G401 (cell line): ENCODE measurements at places on chromosomes 5 and 9.

GRCh38 chr5:72468606-72469005 lies 38.6 kb downstream of the ZNF366 start:
- no peak for DNase-seq

DNA sequence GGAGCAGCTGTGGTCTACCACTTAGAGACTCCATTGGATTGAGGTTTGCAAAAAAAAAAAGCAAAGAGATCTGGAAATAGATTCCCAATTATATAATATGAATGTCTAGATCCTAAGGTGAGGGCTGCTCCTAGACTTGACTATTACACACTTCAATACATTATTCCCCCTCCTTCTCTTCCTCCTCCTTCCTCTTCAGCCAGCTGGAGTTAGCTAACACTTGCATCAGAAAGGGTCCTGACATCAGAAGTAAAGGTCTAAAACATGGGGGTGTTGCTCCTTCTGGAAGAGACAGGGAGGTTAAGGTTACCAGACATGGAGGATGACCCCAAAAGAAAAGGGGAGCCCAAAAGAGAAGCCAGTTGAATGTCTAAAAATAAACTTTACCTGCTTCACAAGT lies 12.9 kb upstream of the NR3C1 start:
- no peak for DNase-seq

- DNase-seq = no peak
These were observed 29.7 kb downstream of the F2R start for GRCh38 chr5:76745670-76746069.

- DNase-seq = peak; percentile 22
These were observed 492.2 kb downstream of the ENC1 start for GRCh38 chr5:74148321-74148720.

- no peak for DNase-seq
These were observed 245.6 kb upstream of the RAI14 start for GRCh38 chr5:34410411-34411139.

DNA sequence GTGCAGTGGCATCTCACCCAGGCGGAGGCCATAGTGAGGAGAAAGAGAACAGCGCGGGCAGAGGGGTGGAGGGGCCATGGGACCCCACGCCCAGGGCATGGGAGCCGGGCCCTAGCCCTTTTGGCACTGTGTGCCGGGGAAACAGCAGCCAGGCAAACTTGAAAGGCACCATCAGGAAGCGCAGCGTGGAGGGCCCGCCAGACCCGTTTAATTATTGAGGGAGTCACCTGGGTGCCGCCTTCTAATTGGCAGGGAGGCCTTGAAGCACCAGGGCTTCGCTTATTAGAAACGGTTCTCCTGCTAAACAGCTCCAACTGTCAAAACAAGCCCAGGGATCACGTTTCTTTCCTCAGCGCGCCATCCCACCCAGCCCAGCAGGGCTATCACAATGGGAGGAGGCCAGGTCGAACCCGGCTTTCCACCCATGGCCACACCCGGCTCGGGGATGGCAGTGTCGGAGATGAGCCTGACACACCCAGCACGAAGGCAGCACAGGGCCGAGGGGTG lies 104.6 kb upstream of the SARDH start:
- DNase-seq = no peak

DNA sequence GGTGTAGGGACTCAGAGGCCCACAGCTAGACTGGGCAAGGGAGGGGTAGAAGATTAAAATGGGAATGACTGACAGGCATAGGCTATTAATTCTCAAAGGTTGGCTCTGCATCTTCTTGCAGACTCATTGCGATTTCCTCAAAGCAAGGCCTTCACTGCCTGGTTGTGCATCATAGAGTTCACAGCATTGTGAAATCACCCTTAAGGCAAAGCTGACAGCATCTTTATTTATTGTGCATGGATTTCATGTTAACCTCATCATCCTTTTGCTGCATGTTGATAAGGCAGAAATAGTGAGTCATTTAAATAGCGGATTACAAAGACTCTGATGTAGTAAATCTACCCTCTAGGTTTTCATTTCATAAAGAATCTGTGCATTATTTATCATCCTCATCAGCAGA lies 13.6 kb upstream of the PALM2AKAP2 start:
- no peak for DNase-seq

DNA sequence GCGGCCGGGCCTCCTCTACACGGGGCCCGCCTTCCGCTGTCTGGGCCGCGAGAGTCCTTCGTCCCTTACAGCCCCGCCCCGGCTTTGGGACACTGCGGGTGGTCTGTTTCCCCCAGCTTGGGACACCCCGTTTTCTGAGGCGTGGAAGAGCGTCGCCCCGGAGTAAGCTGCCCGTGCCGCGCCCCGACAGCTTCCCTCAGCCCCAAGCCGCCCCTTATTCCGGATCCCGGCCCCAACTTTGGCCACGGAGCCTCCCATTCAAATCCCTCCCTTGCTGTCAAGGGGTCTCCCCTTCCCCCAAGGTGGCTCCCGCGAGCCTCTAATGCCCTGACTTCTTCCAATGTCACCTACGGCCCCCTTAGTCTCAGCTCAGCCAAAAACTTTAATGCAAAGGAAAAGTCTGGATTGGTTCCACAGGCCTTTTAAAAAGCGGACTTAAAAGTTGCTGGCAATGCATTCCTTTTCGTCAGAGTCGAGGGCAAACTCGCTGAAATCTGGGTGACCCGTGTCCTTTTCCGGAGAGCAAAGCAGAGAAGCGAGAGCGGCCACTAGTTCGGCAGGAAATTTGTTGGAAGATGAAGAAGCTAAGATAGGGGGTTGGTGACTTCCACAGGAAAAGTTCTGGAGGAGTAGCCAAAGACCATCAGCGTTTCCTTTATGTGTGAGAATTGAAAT lies 19.8 kb downstream of the EXOSC2 start:
- peak; percentile 40 for DNase-seq

- DNase-seq = no peak
These were observed 66.1 kb upstream of the SMC5 start for GRCh38 chr9:70192707-70193106.

DNA sequence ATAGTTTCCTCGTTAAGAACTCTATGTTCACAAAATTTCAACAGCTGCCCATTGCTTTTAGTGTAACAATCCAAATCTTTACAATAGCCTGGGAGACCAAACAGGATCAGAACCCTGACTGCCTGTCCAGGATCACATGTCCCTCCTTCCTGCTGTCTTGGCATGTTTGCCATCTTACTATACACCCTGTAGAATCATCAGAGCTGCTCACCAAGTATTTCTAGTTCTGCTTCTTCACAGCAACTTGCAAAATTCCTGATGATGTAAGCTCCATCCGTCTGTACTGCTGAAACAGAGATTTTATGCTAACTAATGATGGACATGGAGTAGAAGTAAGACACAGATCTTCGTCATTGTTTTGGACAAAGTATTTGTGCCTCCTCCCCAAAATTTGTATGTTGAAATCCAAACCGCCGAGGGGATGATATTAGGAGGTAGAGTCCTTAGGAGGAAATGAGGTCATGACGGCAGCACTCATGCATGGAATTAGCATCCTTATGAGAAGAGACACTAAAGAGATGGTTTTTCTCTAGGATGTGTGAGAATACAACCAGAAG lies 464.9 kb upstream of the BRINP1 start:
- DNase-seq = no peak

DNA sequence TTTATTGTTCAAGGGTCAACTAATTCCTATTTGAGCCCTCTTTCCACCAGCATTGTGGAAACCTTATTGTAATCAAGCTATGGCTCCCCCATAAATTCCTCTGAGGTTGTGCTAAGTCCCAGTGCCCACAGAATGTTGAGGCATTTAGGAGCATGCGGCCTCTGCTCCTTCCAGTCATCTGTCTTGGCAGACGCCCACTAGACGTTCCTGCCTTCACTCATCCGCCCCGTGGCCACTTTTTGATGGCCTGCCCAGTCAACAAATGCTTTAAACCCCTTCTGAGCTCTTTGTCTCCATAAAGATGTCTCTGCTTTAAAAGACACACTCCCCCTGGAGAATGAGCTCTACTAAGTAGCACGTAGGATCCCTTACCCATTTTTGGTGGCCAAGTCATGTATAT lies 104.7 kb downstream of the GAS1 start:
- no peak for DNase-seq

DNA sequence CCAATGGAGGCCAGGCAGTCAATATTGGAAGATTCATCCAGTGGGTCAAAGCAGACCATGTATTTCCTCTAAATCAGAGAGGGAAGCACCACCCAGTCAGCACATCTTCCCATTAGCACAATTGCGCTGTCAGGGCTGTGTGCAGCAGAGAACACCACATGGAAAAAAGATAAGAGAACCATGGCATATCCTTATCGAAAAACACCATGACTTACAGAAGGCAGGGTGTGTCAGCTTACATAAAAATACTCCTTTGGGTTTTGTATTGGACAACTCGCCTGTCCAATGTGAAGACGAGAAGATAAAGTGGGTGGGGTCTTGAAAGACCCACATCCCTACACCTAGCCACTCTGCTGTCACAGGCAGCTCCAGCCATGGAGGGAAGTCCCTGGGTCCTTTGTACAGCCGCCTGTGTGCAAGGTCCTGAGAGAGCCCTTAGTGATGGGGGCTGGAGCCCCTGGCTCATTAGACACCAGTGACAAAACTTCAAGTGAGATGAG lies 71.9 kb upstream of the SPATA31E1 start:
- DNase-seq = no peak

DNA sequence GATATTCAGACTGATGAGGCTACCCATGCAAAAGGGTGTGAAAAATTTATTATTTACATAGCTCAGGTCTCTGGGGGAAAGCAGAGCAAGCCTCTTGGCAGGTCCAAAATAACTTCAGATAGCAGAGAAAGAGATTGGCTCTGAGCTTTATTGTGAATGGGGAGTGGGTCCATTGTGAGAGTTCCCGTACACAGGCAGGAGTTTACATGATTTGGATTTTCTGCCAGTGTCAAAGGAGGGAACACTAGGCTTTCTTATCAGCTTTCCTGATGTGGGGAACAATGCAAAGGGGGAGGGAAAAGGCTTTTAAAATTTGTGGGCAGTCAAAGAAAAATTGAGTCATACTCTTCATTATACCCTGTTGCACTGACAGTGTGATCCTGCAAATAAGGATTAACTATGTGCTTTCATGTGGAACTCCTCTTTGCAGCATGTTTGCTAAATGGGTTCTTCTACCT lies 615.0 kb upstream of the RIOK2 start:
- DNase-seq = no peak

DNA sequence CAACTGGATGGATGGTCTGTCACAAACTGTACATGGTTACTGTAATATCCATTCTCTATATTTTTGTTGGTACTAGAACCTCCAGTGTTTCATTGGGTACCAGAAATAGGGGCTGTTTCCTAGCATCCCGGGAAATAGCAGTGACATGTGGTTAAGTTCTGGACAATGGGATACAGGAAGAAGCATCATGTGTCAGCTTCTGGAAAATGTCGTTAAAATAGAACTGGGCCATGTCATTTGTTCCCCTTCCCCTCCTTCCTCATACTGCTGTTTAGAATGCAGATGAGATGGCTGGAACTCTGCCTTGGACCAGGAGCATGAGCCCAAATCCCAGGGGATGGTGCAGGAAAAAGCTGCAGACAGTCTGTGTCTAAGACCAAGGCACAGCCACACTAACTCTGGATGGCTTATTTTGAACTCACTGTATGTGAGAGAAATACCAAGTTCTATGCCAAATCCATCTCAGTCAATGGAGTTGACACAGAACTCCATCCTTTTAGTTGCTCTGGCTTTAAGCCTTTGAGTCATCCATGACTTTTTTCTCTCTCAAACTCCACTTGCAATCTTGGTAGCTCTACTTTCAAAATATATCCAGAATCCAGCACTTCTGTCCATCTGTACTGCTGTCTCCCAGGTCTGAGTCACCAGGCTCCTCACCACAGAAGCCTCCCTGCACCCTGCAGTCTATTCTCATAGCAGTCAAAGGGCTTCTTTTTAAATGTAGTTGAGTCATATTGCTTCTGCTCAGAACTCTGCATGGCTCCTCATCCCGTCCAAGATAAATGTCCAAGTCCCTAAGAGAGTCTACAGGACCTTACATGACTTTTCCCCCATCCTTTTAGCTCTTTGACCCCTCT lies 184.2 kb downstream of the NSG2 start:
- DNase-seq = no peak

DNA sequence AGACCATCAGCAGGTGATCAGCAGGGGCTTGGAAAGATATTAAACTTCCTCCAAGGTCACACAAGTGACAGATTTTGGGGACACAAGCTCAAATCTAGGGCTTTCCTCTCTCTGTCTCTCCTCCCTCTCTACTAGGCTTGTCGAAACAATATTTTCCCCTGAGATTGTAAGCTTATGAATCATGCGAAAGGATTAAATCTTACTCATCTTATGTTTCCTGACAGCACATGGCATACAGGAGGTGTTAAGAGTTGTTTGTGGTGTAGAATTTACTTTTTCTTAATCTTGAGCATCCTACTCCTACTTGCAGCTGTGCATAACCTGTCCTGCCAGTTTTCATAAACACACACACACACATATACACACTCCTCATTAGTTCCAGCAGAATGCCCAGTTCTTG lies 186.3 kb downstream of the MARCHF11 start:
- no peak for DNase-seq

- DNase-seq = no peak
These were observed 122.5 kb downstream of the INVS start for GRCh38 chr9:100221538-100221937.

- DNase-seq = peak; percentile 39
These were observed 132.0 kb upstream of the TRIM32 start for GRCh38 chr9:116555119-116555518.

- no peak for DNase-seq
These were observed 15.0 kb downstream of the TENT4A start for GRCh38 chr5:6728011-6728794.

DNA sequence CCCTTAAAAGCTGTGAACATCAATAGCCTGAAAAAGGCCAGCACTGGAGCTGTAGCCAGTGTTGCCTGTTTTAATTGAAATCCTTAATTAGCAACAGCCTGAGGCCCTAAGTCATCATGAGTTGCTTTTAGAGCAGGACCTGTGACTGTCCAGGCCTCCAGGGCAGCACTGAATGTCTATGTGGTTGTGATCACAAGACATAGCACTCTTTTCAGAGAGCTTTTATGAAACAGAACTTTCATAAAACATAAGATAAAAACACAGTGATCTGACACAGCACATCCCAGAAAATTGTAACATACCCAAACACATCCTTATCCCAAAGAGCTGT lies 85.5 kb upstream of the MYO10 start:
- DNase-seq = no peak

DNA sequence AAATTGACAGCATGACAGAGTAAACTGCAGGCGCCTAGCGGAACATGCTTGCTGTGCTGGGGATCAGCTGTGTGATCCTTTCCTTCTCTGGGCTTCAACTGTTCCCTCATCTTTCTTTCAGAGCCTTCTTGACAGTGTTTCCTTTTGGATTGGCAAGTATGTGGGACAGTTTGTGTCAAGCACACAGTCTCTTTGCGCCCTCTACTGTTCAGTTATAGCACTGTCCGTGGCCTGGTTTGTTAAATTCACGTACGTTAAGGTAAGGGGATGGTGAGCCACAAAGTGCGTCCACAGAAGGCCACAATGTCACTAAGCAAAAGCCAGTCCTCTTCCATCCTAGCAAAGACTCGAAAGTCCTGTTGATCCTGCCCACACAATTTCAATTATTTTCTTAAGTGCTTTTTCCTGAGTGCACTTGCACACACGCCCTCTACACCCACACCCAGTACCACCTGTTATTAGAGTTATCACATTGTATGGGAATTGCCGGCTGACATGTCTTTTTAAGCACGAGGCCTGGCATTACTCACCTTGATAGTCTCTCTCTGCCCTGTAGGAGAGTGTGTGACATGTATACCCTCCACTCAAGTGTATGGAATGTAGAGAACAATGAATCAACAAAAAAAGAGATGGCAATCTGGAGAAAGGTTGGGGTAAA lies 22.5 kb upstream of the PTPN3 start:
- peak; percentile 75 for DNase-seq
